ENCODE measurements at places on chromosomes 5 and 9.

GRCh38 chr5:81316571-81316970 is 15.2 kb downstream of the ZCCHC9 start:
- no peak for DNase-seq

- DNase-seq, result no peak
These were observed 74.2 kb upstream of the TNFSF8 start for GRCh38 chr9:115004545-115004944.

- DNase-seq, result no peak
These were observed 130.5 kb upstream of the ITGA1 start for GRCh38 chr5:52657247-52657645.

DNA sequence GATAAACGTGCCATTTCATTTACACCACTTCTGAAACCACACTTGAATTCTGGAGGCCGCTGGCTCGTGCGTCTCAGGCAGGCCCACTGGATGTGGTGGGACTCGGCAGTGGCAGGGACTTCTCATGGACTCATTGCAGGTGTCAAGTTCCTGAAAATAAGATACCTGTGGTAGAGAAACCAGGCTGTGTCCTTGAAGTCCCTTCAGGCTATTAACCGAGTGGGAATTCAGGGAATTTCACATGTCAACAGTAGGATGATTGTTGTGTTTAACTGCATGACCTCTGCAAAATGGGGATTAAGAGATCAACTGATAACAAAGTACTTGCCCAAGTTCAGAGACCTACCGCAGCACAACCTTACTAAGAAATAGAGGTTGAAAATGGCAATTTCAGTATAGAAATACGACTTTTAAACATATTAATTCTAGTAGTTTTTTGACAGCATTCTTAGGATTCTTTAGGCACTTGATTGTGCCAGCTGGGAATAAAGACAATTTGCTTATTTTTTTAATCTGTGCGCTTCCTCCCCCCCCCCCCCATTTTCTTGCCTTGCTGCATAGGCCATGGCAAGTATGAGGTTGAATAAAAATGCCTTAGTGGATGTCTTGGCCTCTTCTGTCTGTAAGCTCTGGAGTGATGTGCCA is 26.8 kb downstream of the TRIP13 start:
- DNase-seq, result no peak

DNA sequence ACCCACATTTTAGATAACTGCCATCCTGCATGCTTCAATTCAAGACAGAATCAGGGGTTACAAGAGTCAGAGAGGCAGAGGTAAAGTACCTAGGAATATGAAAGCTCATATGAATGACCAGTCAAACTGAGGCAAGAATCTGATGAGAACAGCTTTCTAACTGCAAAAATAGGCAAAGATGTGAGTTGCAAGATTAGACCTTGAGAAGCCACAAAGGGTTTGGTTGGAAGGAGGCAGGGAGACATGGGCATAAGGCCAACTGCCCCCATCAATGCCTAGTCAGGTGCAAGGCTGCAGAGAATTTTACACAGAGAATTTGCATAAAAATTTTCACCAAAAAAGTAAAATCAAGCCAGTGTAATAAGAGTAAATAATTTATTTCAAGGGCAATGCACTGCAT is 12.8 kb downstream of the FAM114A2 start:
- DNase-seq, result no peak

GRCh38 chr9:109699019-109699418 is 81.0 kb upstream of the PALM2AKAP2 start:
- no peak for DNase-seq

GRCh38 chr5:133962801-133963476 is 5.5 kb downstream of the C5orf15 start:
- DNase-seq, result no peak

DNA sequence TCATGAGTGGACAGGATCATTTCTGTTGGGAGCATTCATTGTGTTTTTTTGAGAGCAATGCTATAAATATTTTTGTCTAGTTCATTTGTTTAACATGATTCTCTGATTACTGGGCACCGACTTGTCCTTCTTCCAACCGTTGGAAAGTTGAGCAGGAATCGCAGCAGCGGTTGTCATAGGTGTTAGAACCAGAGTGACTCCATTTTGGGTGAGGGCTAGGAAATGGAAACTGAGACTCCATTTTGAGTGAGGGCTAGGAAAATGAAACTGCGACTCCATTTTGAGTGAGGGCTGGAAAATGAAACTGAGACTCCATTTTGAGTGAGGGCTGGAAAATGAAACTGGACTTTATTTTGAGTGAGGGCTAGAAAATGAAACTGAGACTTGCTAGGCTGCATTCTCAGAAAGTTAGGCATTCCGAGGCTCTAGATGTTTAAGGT is 100.6 kb downstream of the ICE1 start:
- DNase-seq, result no peak

- DNase-seq, result no peak
These were observed 480.0 kb upstream of the PAPPA start for GRCh38 chr9:115673599-115673998.

DNA sequence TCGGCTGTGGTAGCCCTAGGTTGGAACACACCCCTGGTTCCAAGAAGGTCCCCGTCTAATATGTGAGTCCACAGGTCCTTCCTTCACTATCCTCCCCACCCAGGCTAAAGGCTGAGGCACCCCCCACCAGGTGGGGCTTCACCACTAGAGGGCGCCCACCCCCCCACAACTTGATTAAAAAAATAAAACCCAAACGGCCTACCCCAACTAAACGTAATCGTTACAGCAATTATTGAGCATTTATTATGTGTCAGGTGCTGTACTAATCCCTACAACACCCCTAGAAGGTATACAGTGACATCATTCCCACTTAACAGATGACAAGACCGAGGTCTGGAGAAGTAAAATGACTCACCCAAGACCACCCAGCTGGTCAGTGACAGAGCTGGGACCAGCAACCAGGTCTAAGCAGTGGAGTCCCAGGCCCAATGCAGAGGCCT is 65.0 kb downstream of the FGF18 start:
- peak; percentile 20 for DNase-seq

DNA sequence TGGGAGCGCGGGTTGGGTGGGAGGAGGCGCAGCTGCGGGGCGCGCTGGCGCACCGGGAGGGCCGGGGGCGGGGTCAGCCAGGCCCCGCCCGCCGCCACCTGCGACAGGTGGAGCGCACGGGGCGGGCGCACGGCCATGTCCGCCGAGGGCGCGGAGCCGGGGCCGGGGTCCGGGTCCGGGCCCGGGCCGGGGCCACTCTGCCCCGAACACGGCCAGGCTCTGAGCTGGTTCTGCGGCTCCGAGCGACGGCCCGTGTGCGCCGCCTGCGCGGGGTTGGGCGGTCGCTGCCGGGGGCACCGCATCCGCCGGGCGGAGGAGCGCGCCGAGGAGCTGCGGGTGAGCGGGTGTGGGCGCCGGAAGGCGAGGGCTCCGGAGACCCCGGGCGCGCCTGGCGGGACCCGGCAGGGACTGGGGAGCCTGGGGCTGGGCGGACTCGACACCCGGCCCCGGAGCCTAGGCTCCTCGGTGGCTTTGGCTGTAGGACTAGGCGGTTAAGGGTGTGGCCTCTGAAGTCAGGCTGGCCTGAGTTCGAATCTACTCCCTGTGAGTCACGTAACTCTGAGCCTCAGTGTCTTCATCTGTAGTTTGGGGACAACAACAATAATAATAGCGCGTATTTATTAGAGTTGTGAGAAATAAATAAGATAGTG is at the start of gene BSPRY:
TSS of gene BSPRY (plus strand) at position 97 of the 650 bp plus-strand sequence. CDS start at position 136, 39 bp downstream.
- no peak for DNase-seq

- no peak for DNase-seq
These were observed 9.9 kb upstream of the PRR16 start for GRCh38 chr5:120454094-120454798.

DNA sequence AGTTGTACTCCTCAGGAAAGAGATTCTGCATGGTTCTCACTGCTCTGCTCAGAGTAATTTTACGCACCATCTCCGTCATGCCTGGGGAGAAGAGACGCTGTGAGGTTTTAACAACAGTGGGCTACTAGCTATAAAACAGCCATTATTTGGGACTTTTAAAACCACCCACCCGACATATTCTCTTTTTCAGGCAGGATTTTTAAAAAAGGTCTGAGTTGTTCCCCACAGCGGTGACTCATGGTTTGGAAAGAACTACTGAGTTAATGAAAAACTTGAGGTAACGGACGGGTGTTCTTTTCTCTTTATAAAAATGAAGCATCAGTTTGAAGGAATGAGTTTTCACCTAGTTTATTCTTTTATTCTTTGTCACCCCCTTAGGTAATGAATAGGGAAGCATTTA is 61.3 kb downstream of the TTLL11 start:
- no peak for DNase-seq

GRCh38 chr5:131654309-131654708 is 19.3 kb upstream of the RAPGEF6 start:
- no peak for DNase-seq

All from stimulated activated CD8-positive, alpha-beta memory T cell treated with anti-CD3 and anti-CD28 coated beads, Interleukin-4, amount 100 ng/mL, for 4 hours (primary cell).